ENCODE measurements at places on chromosomes 7 and 10.

DNA sequence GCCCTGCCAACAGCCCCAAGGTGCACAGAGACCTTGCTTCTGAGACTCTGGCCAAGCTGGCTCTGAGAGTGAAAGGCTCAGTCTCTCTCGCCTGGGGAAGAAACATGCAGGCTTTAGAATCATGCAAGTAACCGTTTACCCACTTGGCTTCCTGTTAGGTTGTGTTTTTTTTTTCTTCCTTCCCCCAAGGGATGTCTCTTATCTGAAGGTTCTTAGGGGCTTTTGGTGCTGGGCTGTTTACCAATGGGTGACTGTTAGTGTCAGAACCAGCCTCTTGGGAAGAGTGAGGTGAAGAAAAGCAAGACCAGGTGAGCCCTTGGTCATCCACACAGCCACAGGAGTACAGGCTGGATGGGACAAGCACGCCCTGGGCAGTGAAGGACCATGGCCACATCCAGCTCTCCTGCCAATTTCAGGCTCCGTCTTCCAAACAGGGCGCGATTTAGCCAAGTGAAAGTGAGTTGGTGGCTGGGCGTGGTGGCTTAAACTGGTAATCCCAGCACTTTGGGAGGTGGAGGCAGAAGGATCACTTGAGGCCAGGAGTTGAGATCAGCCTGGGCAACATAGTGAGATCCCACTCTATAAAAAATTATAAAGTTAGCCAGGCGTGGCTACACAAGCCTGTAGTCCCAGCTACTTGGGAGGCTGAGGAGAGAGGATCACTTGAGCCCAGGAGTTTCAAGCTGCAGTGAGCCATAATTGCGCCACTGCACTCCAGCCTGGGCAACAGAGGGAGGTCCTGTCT, 76.3 kb upstream of the CUX1 start:
- DNase-seq: no peak
- no peaks in the 10 kb centered on the region for H3K36me3 ChIP-seq
- H3K27ac ChIP-seq: no peak overlapping the region
- peaks cover 14% of the 10 kb centered on the region for H3K4me1 ChIP-seq
- no peak overlapping the region for H3K4me3 ChIP-seq

DNA sequence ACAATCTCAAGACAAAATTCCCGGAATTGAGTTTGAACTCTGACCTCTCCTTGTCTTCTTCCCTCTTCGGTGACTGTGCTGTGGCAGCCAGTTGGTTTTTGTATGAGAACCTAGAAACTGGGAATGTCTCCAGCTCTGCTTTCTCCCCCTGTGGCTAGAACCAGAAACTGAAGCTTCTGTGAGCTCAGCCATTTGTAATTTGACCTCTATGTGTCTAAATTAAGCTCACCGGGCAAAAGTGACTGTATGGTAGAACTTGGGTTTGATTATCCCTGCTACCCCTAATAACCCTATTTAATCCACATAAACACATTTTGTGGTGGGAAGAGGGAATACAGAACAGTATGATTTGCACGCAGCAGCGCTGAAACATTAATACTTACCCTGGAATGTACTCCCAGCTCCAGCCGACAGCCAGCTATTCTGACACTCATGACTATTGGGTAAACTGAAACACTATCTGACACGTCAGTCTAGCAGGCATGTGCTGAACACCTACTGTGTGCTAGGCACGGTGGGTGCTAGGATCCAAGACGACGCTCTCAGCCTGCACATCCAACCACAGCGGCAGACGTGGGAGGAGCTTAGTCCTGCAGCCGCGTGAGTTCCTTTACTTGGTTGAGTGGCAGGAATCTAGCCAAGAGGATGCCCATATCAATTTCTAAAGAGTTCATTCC, 324.8 kb downstream of the SFMBT2 start:
- H3K4me3 ChIP-seq: no peak overlapping the region
- no peak overlapping the region for H3K27ac ChIP-seq
- DNase-seq: no peak

GRCh38 chr10:93363891-93364648, 118.1 kb downstream of the MYOF start:
- H3K36me3 ChIP-seq: peaks cover 98% of the 10 kb centered on the region
- DNase-seq: no peak
- no peak overlapping the region for H3K27ac ChIP-seq
- H3K4me3 ChIP-seq: no peak overlapping the region
- H3K4me1 ChIP-seq: no peaks in the 10 kb centered on the region
- no peaks in the 10 kb centered on the region for H3K27me3 ChIP-seq

GRCh38 chr7:132376361-132377013, 199.8 kb downstream of the PLXNA4 start:
- no peak overlapping the region for H3K4me3 ChIP-seq
- H3K36me3 ChIP-seq: no peaks in the 10 kb centered on the region
- H3K27ac ChIP-seq: no peak overlapping the region

GRCh38 chr7:159040912-159041711, 103.6 kb downstream of the VIPR2 start:
- peak; percentile 36 for DNase-seq
- no peak overlapping the region for H3K27ac ChIP-seq
- H3K4me3 ChIP-seq: no peak overlapping the region
- no peaks in the 10 kb centered on the region for H3K36me3 ChIP-seq

DNA sequence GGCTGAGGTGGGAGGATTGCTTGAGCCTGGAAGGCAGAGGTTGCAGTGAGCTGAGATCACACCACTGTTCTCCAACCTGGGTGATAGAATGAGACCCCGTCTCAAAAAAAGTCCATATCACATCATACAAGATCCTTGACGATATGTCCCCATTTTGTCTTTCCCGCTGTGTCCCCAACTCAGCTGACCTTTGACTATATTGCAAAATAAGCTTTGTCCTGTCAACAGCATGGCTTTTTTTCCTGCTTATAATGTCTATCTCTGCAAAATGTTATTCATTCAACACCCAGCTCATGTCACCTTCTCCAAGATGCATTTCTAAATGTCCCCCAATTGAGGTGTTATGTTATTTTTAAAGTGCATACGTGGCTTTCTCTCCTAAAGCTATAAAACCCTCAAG, 136.0 kb upstream of the KAT6B start:
- DNase-seq: no peak
- no peaks in the 10 kb centered on the region for H3K27me3 ChIP-seq
- H3K36me3 ChIP-seq: no peaks in the 10 kb centered on the region
- H3K4me3 ChIP-seq: no peak overlapping the region
- H3K4me1 ChIP-seq: no peaks in the 10 kb centered on the region

DNA sequence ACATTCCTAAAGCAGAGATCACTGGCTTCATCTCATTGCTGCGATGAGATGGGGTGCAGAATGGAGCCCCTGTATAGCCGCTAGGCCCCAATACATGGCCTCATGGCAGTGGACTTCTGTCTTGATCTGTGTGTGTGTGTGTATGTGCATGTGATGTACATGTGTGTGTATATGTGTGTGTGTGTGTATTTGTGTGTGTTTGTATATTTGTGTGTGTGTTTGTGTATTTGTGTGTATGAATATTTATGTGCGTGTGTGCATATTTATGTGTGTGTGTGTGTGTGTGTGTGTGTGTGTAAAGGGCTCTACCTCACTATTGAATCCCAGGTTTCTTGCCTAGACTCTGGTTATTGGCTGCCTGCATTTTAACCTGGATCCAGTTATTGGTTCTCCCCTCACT, 958.2 kb downstream of the GRID1 start:
- H3K27me3 ChIP-seq: no peaks in the 10 kb centered on the region
- no peaks in the 10 kb centered on the region for H3K36me3 ChIP-seq

Measured in SJSA1 (cell line).